Mucosa of descending colon (tissue), 3 donors: ENCODE measurements at places on chromosomes 5 and 9. TPM values are rescaled to one million over a fixed set of nuclear protein-coding genes. Genes with fewer than 3 reads are reported as not detected.
A peak's percentile ranks its signal among the peaks of the same experiment; 100 is the strongest.

DNA sequence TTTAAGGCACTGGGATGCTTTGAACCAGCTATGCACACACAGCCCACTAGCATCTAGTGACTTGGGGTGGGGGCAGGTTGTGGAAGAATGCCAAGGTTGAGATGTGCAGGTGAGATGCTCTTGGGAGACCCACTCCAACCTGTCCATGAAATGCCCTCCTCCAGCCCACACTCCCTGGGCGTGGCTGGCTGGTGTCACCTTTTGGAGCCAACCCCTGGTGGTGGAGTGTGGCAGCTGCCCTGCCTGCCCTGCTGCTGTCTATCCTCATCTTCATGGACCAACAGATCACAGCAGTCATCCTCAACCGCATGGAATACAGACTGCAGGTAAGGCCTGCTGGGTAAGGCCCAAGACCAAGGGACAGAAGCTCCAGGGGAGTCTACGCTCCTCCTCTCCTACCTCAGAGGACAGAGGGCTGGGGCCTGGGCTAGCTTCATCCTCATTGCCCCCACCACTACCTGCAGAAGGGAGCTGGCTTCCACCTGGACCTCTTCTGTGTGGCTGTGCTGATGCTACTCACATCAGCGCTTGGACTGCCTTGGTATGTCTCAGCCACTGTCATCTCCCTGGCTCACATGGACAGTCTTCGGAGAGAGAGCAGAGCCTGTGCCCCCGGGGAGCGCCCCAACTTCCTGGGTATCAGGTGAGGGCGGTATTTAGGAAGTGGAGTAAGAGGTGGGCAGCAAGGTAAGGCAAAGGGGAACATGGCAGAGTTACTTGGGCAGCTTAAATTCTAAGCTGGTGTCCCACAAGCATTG is 7.4 kb downstream of the SLC4A9 start:
- no peak for DNase-seq

- DNase-seq, result no peak
These were observed 587.6 kb upstream of the CDH18 start for GRCh38 chr5:20575571-20575970.

Gene PCDHGA12
- total RNA-seq, result 2.6 TPM

Gene ROR2
- 3.9 TPM for total RNA-seq

GRCh38 chr5:80777347-80778287 is 122.8 kb upstream of the DHFR start:
- peak; percentile 12 for DNase-seq

Gene CARTPT
- total RNA-seq, result not detected

GRCh38 chr9:72365525-72366256 is 683 bp upstream of the ZFAND5 start:
- peak; percentile 90 for DNase-seq

Gene GRM6
- total RNA-seq, result not detected

Gene IFNB1
- total RNA-seq, result not detected

Gene GCNT4
- 6.1 TPM for total RNA-seq

DNA sequence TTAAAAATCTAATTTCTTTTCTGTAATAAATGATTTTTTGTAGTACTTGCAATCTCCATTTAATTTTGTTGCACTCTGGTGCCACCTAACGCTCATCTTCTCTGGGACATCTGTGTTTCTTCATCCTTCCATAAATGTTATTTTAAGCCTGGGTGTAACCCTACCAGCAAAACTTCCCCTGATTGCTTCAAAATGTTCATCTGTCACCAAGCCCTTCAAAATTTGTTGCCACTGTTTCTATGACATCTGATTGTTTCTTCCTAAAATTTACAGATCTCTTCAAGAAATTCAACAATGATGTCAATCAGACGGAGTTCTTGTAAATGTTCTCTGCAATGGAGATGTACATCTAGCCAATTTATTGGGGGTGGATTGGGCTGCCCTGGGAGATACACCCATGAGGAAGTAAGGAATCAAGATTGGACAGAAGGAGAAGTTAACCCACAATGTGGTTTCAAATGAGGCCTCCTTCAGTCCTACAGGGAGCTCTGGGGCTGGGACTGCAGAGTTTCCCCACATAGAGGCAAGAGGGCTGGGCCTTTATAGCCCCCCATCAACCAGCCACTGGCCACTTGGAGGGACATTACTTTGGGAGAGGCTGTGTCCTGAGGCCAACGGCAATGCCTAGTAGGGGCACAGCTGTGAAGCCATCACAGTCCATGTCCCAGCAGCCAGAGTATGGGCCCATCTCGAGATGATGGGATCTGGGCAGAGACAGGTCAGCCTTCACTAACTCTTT is 23.3 kb downstream of the MCTP1 start:
- no peak for DNase-seq

- DNase-seq, result no peak
These were observed 39.5 kb downstream of the C9orf152 start for GRCh38 chr9:110168486-110168885.

DNA sequence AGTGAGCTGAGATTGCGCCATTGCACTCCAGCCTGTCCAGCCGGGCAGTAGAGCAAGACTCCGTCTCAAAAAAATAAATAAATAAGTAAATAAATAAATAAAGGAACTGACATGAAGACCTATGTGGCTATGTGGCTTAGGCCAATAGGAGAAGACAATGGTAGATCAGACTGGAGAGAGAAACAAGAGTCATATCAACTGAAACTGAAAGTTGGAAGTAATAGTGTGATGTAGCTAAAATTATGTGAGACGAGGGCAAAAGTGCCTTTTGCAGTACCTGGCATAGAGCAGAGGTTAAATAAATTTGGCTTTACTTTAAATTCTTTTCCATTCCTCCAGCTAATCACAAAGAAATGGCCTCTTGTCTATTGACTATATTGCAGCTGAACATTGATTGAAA is 7.3 kb downstream of the FBP2 start:
- DNase-seq, result no peak

- DNase-seq, result no peak
These were observed 28.6 kb downstream of the IER5L start for GRCh38 chr9:129149442-129149841.

DNA sequence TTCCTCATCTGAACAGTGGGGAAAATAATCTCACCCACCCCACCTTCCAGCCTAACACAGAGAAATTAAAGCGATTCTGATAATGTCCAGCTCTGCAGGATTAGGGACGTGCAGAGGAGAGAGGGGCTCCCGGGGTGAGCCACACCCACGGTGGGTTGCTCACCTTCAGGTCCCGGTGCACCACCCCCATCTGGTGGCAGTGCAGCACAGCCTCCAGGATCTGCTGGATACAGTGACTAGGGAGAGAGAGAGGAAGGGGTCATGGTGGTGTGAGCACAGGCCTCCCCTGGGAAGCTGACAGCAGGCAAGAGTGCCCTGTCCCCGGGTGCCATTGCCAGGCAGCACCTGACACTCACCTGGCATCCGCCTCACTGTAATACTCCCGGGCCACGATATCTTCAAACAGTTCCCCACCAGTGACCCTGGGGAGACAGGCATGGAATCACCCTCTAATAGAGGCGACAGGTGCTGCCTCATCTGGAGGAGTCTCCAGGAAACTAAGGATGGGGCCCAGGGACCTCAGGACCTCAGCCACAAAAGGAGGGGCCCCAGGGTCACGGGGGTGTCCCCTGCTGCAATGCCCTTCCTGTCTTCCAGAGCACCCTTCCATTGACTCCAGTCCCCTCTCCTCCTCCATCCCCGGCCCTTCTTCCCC is 33.0 kb downstream of the CAMK2A start:
- DNase-seq, result no peak

DNA sequence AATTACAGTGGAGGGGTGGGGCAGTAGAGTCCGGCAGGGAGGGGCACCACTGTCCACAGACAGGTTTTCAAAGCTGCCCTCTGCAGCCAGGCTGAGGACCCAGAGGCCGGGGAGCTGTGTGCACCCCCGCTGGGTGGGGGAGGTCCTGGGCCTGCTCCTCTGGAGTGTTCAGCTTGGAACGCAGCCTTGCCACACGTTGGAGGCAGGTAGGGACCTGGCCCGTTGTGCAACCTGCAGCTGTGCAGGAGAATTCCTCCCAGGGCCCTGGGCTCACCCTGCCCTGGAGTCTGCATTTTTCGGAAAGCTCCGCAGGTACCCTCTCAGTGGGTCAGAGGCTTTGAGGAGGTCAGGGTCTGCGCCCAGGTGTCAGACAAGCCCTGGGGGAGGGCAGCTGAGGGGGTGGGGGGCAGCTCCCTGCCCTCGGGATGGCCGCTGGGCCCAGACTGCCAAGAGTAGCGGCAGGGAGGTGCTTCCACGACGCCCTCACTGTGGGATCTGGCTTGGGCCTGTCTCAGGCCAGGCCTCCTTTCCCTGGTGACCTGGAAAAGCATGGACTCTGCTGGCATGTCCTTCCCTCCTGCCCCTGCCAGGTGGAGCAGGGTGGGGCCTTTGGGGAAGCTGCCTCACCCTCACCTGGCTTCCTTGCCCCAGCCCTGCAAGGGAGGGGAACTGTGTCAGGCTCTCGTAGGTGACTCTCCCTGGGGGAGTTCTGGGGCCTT is 29.5 kb downstream of the RXRA start:
- DNase-seq, result peak; percentile 81

- no peak for DNase-seq
These were observed 401.5 kb upstream of the PIK3R1 start for GRCh38 chr5:67813877-67814539.

Gene FAM13B
- total RNA-seq, result 25.8 TPM

DNA sequence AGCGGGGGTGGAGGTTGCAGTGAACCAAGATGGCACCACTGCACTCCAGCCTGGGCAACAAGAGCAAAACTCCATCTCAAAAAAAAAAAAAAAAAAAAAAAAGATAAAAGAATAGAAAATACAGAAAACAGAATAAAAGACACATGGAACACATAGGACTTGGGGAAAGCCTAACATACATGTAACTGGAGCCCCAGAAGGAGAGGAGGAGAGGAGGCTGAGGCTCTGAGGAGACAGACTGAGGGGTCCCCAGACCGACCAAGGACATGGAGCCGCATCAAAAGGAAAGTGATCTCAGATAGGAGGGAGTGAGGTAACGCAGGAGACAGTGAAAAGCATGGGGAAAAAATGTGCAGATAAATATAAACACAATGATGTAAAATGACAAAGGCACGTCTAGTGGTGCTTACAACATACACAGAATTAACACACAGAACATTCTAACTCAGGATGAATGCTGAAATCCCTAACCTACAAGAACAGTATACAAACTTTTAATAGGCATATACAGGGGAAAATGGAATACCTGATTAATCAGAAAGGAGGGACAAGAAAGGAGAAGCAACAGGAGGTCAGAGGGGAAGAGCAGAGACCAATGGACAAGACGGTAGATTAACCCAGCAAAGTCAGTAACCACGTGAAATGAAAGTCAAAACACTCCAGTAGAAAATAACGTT is 65.2 kb upstream of the UBAC1 start:
- DNase-seq, result no peak

- no peak for DNase-seq
These were observed 3.4 kb downstream of the SNX18 start for GRCh38 chr5:54520940-54521339.

- no peak for DNase-seq
These were observed 37.3 kb downstream of the DMGDH start for GRCh38 chr5:79032031-79032695.

- no peak for DNase-seq
These were observed 561.4 kb upstream of the FAM174A start for GRCh38 chr5:99973779-99974178.
